ENCODE measurements at places on chromosomes 2 and 18. TPM values are rescaled to one million over a fixed set of nuclear protein-coding genes. Genes with fewer than 3 reads are reported as not detected.

GRCh38 chr2:23707096-23707495 lies 219.8 kb downstream of the ATAD2B start:
- no peak for DNase-seq

The SEPTIN2 gene
- total RNA-seq: 138 TPM

The GPBAR1 gene
- 0.54 TPM for total RNA-seq

DNA sequence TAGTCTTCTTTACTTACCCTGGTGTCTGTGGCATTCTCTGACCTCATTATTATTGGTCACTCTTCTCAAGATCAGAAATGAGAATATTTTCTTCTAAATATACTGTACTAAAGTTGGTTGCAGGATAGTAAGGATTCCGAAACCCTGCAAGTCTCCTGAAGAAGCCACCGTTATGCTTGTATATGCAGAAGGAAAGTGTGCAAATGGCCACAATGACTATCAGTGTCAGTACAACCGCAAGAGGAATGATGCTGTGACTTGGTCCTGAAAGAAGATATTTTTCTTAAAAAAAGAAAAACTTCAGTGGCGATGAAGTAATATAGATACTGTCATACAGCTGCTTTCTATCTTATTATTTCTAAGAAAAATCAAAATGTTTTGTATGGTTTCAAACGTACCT lies 120.7 kb downstream of the PLA2R1 start:
- no peak for DNase-seq

The ZSWIM2 gene
- total RNA-seq: not detected

- no peak for DNase-seq
Observed at GRCh38 chr2:129726216-129726615, 253.2 kb upstream of the RAB6C start.
